ENCODE measurements at places on chromosomes 7 and 10. TPM values are rescaled to one million over a fixed set of nuclear protein-coding genes. Genes with fewer than 3 reads are reported as not detected.
A peak's percentile ranks its signal among the peaks of the same experiment; 100 is the strongest.

POU6F2 gene
- 0.08 TPM for polyA plus RNA-seq

GRCh38 chr10:101161494-101162299 is 30.6 kb downstream of the TLX1 start:
- peak; percentile 63 for DNase-seq

OR9A2 gene
- polyA plus RNA-seq, result not detected

DNA sequence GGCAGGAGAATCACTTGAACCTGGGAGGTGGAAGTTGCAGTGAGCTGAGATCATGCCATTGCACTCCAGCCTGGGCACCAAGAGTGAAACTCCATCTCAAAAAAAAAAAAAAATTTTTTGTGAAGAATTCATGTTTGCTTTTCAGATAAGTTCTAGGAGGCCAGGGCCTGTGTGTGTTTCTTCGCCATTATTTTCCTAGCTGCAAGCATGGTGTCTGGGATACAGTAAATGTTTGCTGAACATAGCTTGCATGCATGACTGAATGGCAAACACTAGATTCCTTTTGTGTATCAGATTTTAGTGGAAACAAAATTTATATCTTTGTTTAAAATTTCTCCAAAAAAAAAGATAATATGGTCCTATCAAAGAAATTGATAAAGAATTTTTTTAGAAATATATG is 9.7 kb upstream of the MACC1 start:
- DNase-seq, result no peak

DNA sequence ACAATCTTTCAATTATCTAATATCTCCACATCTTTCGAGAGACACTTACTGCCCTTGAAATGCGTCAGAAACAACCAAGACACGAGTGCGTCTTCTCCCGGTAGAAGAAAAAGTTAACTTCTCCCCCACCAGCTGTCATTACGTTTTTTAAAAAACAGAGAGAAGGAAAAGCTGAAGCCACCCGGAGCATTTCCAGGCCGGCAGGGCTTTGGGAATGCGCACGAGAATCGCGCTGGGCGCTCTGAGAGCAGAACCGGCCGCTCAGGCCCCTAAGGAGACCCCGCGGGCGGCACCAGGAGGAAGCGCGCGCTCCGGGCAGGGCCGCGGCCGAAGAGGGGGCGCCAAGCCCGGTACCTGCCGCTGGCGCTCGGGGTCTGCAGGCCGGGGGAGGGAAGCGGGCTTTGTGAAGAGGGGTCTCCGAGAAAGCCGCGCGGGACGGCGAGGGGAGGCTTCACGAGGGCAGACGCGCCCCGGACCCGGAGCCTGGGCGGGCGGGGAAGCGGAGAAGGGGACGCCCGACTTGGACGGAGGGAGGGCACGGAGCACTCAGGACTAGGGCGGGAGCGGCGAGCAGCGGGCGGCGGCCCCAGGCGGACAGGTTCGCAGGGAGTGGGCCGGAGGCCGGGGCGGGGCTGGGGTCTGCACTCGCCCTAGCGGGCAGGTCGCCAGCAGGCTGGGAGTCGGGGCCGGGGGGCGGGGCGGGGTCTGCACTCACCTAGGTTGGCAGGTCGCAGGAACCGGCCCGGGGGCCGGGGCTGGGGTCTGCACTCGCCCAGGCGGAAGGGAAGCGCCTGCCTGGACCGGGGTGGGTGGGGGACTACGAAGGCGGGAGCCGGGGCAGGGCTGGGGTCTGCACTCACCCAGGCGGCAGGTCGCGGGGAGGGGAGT is 932 bp downstream of the ESYT2 start:
- peak; percentile 88 for DNase-seq

NOS3 gene
- 11.0 TPM for polyA plus RNA-seq

CALY gene
- 0.22 TPM for polyA plus RNA-seq

Measured in left lung (tissue), 14 donors.